Cerebellar nuclear complex (tissue), 1 donor: ENCODE measurements at places on chromosomes 7 and 10.

DNA sequence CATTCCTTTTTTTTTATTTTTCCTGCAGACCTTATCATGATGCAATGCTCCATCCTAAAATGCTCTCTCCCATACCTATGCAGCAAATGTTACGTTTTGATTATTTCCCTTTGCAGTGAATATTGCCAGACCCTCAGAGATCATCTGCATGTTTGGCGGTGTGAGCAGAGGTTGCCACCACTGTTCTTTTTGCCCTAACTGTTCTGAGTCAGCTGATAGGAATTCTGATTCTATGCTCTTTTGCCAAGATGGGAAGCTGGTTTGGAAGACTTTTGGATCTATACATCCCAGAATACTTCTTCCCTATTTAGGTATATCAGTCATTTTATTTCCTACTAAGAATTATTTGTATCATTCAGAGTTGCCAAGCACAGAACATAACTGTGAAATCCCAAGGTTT lies 130.5 kb downstream of the KLF6 start:
- DNase-seq = no peak

DNA sequence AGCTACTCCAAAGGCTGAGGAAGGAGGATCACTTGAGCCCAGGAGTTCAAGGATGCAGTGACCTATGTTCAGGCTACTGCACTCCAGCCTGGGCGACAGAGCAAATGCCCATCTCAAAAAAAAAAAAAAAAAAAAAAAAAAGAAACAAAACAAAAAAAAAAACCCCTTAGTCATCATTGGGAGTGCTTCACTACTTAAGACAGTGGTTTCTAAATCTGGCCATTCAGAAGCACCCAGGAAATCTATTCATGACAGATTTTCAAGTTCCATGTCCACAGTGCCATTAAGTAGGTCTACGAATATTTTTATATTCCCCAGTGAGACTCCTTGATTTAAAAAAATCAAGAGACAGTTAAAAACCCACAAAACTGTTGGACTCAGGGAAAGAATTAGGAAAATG lies 182.9 kb downstream of the PIP4K2A start:
- DNase-seq = no peak

DNA sequence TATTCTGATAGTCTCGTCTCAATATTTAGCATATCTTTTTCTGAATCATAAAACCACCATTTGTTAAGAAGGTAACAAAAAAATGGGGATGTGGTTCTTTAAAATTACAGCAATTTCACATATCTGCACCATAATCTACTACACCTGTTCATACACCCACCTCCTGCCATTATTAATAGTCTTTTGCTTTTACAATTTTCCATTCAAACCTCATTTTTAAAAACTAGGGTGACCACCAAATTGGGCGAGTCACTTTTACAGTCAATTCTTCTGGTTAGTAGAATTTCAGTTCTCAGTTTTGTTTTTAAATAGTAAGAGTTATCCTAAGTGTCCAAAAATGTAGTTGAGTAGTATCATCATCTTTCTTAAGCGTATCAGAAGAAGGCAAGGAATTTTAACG lies 48.4 kb upstream of the GSAP start:
- DNase-seq = no peak

- no peak for DNase-seq
Measured at GRCh38 chr10:117476716-117477115, 65.8 kb upstream of the EMX2 start.

DNA sequence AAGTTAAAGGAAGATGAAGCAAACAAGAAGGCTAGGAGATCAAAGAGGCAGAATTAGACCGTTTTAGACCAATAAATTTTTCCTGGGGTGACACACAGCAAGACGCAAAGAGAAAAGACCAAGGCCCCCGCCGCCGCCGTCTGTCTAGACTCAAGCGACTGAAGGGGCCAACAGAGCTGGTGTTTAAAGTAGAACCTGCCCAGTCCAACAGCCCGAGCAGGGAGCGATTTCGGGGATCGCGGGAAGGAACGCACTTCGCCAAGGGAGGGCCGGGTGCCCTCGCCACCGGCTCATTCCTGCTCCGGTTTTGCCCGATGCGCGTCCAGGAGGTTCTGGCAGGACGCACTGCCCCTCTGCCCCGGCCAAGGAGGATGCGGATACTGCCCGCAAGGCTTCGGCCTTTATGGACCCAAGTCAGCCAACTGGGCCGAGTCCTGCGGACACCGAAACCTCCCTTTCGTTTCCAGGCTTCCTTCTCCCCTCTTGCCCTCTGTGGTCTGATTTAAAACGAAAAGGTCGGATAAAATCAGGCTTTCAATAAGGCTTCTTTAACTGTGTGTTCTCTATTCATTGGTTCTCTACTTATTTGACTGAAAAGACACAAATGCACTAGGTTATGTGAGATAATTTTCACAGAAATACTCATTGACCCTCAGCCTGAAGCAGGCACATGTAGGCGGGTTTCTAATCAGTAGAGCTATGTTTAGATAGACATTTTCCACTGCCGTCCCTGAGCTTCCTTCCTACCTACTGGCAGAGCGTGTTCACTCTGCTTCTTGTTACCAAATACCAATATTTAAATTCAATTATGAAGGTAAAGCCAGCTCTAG lies 2.2 kb upstream of the HOXA7 start:
- DNase-seq = no peak

GRCh38 chr10:70791386-70792039 lies 6.3 kb upstream of the TBATA start:
- no peak for DNase-seq

DNA sequence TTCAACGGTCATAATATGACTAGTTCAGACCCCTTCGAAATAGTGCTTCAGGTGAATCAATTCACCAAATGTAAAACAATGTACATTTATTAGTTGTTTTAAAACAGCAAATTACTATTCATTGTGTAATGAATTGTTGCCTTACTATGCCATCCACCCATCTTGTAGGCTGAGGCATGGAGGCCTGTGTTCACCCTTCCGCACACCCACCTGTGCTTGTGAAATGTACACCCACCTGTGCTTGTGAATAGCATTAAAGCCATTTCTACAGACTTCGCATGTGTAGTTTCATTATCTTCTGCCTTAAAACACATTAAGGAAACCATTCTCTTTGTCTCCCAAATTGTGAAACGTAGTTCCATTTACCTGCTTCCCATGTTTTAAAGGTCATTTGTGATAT lies 16.8 kb downstream of the CLRN3 start:
- DNase-seq = no peak

- no peak for DNase-seq
Measured at GRCh38 chr7:88155756-88156155, 64.1 kb downstream of the SRI start.

GRCh38 chr7:45065031-45065995 lies 23.5 kb downstream of the NACAD start:
- no peak for DNase-seq

- DNase-seq = no peak
Measured at GRCh38 chr7:144378651-144379050, 23.4 kb downstream of the ARHGEF5 start.

DNA sequence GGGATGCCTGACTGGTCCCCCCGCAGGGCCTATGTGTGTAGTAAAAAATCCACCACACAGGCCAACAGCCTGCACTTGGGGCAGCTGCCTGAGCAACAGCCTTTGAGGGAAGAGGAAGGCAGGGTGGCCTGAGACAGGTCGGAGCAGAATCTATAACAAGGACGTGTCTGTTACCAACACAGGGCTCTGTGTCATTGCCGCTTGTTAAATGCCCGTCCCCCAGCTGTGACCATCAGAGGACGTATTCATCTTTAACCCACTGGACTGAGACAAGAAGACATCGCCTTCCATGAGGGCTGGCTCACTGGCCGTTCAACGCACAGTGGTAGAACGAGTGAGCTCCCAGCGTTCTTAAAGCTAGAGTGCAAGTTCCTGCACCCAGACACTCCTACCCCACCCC lies 7.8 kb downstream of the PDIA4 start:
- DNase-seq = no peak

DNA sequence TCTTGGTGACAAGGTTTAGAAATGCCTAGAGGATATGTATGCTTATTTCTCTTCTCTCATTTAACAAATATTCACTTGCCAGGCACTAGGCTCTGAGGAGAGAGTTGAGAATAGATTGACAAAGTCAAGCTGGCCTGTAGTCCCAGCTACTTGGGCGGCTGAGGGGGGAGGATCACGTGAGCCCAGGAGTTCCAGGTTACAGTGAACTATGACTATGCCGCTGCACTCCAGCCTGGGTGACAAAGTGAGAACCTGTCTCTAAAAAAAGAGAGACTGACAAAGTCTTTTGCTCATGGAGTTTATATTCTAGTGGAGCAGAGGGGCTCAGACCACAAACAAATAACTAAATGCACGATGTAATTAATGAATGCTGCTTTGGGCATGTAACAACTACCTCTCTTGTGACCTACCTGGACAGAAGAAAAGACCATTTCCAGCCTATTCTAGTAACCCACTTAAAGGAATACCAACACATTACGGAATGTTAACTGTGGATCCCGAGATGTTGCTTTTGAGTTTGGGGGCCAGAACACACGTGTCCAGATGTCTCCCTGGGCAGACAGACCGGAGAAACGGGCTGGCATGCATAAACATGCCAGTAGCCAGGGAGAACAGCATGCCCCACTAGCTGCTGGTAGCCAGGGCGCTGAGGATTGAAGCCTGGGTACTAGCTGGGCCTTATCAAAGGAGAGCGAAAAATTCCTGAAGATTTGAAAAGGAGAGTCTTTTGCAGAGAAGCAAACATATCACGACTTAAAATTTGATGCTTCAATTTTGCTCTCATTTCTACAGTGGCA lies 2.6 kb upstream of the BMPR1A start:
- no peak for DNase-seq

DNA sequence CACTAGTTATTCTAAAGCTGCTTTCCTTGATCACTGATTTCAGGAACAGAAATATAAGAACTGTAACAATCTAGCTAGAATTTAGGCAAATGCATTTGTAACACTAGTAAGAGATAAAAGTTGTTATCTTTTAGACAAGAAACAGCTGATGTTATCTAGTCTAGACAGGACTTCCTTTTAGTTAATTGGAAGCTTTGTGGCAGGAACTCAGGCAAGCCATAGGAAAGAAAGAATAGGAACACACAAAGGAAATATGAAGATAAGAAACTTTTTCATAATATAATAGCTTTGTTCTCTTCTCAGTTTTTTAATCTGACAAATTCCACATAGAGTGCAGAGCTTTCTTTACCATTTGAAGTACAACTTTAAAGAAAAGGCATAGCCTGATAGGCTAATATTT lies 59.0 kb upstream of the AGR3 start:
- DNase-seq = no peak

DNA sequence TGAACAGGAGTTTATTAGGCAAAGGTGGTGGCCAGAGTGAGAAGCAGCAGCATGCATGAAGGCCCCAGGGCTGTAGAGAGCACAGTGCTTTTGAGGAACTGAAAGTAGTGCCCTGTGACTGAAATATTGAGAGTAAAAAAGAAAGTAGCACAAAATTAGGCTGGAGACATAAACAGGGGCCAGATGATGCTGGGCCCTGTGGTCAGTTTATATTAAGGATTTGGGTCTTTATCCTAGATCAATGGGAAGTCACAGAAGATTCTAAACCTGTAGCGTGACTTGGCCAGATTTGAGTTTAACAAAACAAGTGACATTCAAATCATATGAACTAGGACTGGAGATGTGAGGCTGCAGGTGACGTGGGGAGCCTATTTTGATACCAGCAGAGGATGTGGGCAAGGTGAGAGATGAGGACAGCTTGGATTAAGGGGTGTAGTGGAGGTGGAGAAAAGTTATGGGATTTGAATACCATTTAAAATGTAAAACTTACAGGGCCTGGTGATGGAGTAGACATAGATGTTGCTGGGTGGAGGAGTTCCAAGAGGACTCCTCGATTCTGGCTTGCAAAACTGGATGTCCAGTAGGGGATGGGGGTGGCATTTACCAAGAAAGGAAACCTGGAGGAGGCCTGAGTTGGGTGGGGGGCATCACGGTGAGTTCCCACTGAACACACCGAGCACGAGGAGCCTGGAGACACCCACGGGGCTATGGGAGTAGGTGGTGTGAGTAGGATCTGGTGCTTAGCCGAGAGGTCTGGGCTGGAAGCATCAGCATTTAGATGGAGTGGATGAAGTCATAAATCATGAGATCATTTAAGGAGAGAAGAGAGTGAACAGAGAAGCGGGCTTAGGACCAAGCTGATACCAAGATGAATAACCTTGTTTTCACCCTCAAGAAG lies 52.8 kb downstream of the HHEX start:
- DNase-seq = no peak

GRCh38 chr7:132377015-132377414 lies 199.3 kb downstream of the PLXNA4 start:
- no peak for DNase-seq

DNA sequence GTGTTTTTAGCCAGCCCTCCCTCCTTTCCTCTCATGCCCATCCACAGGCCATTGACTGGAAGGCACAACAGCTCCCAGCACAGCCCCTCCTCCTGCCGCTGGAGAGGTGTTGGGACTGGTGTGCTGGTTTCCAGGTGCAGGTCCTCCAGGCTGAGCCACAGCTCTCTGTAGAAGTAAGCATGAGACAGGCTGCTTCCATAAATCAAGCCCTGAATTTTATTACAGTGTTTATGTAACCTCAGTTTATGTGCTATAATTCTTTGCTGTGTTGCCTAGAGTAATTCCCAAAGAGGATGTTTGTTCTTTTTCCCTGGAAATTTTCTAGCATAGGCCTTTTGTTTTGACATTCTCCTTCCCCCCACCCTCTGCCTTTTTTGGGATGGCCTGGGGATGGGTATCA lies 445.8 kb downstream of the AUTS2 start:
- no peak for DNase-seq

DNA sequence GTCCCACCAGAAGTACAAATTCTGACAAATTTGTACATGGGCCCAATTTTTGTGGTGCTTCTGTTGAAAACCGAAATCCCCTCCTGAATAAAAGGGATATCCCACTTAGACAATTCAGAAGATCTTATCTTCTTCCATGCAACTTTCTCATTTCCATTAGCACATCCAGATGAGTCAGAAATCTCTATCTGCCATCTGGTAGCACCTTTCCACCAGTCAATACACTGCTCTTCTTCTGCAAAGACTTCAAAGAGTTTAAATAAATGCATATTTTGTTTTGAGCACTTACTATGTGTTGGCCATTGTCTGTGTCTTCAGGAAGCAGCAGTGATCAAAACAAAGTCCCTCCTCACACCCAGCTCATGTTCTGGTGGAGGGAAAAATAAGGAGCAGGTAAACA lies 12.7 kb upstream of the KLF6 start:
- DNase-seq = no peak

DNA sequence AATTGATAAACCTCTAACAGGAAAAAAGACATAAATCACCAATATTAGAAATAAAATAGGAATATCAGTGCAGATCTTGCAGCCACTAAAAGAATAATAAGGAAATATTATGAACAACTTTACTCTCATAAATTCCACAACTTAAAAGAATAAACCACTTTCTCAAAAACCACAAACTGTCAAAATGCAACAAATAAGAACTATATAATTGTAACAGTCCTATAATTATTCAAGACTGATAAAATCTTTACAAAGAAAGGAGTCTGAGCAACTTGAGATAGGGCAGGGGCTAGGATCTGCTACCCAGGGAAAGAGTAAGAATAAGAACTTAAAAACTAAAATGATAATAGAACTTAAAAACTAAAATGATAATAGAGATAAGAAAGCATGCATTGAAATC lies 169.5 kb upstream of the GDF10 start:
- no peak for DNase-seq

- DNase-seq = peak; percentile 7
Measured at GRCh38 chr7:129225206-129225930, 538 bp downstream of the AHCYL2 start.
